ENCODE measurements at places on chromosomes 11 and 22. TPM values are rescaled to one million over a fixed set of nuclear protein-coding genes. Genes with fewer than 3 reads are reported as not detected.

The MRGPRX4 gene
- polyA plus RNA-seq: 0.05 TPM

The KRTAP5-1 gene
- not detected for polyA plus RNA-seq

The PTPRCAP gene
- 0.14 TPM for polyA plus RNA-seq

The MS4A6A gene
- not detected for polyA plus RNA-seq

The DBX1 gene
- not detected for polyA plus RNA-seq

DNA sequence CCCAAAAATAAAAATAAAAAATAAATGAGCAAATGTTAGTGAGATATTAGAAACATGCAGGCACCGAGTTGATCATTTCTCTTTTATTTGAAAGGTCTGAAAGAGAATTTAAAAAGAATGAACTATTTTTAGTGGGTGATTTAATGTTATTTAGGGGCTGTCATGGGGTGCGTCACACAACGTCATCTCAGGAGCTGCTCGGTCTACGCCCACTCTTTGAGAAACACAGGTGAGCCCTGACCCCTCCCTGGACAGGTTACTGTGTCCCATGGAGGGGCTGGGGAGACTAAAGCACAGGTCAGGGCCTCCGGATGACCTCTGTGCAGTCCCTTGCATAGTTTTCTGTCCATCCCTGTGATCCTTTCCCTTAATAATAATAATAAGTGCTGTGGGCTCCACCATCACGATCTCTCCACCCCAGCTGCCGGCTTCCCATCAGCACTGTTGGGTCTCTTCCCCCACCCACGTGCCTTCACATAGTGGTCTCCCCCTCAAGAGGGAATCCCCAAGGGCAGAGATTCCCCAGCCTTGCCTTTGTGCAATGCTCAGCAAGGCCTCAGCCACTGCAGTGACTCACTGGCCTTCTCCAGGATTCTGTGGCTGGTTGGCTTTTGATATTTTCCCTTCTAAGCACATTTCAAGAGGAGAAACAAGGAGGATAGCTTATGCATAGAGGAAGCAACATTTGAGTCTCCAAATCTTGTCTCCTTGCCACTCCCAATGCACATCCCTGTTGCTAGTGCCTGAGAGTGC, 159.9 kb downstream of the TTC17 start:
- H3K4me3 ChIP-seq: no peak overlapping the region
- no peak overlapping the region for H3K27ac ChIP-seq
- H3K4me1 ChIP-seq: no peaks in the 10 kb centered on the region

DNA sequence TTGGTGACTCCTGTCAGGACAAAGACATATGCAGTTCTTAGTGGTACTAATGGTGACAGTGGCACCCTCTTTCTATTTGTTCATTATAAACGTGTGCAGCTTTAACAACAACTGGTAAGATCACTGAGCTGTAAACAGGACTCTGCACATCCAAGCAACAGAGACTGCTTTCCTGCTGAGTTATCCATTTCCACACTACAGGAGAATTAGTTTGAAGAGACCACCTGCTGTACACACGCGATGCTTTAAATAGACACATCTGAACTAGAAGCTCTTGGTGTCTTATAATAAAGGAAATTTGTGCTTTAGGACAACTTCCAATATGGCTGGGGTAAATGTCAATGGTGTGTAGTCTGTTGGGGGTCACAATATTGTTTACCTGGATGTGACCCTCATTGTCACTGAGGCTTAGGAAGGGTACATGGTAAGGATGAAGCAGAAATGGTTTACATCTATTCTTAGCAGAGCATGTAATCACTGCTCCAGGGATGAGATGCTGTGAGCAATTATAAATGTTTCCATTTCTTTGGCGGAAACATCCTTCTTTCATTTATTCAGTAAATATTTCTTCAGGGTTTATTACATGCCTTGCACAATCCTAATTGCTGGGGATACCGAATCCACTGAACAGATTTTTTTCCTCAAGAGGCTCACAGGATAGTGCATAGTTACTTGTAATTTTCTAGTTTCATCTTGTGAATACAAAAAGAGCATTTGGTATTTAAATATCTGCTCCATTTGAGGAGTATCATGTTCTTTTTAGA, 354.0 kb upstream of the CCDC90B start:
- 0 out of 2 replicates have a peak, but pooled peaks cover 1% of the 10 kb centered on the region for H3K27me3 ChIP-seq
- no peak overlapping the region for H3K4me3 ChIP-seq
- H3K36me3 ChIP-seq: no peaks in the 10 kb centered on the region
- no peak overlapping the region for H3K27ac ChIP-seq
- no peaks in the 10 kb centered on the region for H3K4me1 ChIP-seq
- DNase-seq: no peak

- H3K27ac ChIP-seq: no peak overlapping the region
- no peak for DNase-seq
- H3K4me3 ChIP-seq: no peak overlapping the region
- H3K36me3 ChIP-seq: peaks cover 9% of the 10 kb centered on the region
- H3K4me1 ChIP-seq: peaks cover 3% of the 10 kb centered on the region
- no peaks in the 10 kb centered on the region for H3K27me3 ChIP-seq
These were observed 175.7 kb downstream of the SWAP70 start for GRCh38 chr11:9839550-9839949.

DNA sequence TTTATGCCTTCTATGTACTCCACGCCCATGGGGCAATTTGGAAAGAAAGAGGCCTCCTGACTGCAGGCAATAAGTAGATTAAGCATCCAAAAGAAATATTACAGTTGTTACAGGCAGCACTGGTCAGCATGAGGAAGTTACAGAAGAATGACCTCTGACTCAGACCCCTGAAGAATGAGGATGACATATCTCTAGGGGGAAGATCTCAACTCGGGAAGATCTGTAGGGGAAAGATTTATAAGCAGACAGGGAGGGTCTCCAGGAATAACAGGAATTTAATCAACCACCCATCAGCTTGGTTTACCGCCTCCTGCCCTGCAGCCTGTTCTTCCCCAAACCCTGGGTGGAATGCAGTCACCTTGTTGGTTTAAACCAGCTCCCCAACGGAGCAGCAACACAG, 58.0 kb downstream of the RCN1 start:
- no peaks in the 10 kb centered on the region for H3K4me1 ChIP-seq
- no peak overlapping the region for H3K27ac ChIP-seq
- no peak for DNase-seq
- peaks cover 19% of the 10 kb centered on the region for H3K27me3 ChIP-seq

DNA sequence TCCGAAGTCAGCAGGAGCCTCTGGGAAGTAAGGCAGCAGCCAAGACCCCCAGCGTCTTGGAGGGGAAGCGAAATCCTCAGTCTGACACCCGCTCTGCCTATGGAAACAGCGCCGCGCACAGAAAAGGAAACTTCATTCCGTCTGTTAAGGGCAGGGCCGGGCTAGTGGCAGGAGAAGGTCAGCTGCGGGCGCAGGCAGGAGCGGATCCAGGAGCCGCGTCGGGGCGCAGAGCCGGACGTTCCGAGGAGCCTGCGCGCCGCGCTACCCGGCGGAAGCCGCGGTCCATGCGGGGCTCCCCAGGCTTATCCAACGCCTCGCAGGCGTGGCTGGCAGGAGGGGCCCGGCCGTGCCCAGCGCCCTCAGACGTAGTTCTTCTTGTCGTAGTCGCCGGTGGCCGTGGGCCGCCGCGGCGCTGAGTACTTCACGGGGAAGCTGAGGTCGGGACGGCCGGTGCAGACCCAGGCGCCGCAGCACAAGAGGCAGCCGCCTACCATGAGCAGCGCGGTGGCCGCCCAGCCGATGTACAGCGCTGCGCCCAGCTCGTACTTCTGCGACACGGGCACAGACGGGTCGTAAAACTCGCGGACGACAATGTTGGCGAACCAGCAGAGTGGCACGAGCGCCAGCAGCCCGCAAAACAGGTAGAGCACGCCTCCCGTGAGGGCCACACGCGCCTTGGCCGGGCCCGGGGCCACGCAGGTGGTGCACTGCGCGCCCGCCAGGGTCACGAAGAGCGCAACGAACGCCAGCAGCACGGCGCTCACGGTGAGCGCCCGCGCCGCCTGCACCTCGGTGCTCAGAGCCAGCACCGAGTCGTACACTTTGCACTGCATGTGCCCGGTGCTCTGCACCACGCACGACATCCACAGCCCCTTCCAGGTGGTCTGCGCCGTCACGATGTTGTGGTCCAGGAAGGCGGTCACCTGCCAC, 705 bp downstream of the CLDN5 start:
- no peak overlapping the region for H3K27ac ChIP-seq
- H3K4me3 ChIP-seq: peak overlapping the region; percentile 40
- H3K4me1 ChIP-seq: no peaks in the 10 kb centered on the region
- peak; percentile 9 for DNase-seq

GRCh38 chr22:35521358-35522224, 19.0 kb upstream of the RASD2 start:
- H3K4me3 ChIP-seq: no peak overlapping the region
- H3K27me3 ChIP-seq: peaks cover 35% of the 10 kb centered on the region
- H3K36me3 ChIP-seq: no peaks in the 10 kb centered on the region
- no peak overlapping the region for H3K27ac ChIP-seq
- no peak for DNase-seq

DNA sequence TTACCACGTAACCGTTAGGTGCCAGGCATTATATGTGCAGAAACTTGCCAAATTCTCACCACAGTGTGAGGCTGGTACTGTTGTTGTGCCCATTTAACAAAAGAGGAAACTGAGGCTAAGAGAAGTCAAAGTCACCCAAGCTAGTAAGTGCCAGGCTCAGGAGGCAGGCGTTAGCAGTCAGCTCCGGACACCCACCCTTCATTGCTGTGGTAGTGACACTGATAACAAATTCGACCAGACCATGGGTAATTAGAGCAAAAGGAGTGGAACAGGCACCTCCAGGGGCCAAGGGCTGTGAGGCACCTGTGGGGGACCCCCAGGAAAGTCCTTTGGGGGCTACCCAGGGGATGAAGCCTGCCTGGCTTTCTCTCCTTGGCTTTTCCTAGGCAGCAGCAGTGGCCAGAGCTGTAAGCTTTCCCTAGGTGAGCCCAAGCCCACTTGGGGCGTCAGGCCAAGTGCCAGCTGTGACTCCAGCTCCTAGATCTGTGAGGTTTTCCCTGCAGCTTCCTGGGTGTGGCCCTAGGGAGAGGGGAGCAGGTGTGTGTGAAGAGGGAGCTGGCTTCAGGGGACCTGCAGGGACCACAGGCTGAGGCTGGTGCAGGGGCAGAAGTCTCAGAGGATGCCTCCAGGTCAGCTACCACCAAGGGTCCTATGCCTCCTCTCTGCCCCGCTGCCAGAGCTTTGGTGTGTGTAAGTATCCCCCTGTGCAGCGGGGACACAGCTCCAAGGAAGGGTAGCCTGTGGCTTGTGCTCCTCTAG, 19.7 kb upstream of the ALX4 start:
- no peaks in the 10 kb centered on the region for H3K36me3 ChIP-seq
- H3K27me3 ChIP-seq: peaks cover 78% of the 10 kb centered on the region
- no peak for DNase-seq
- no peak overlapping the region for H3K27ac ChIP-seq
